ENCODE measurements at places on chromosomes 1 and 21. TPM values are rescaled to one million over a fixed set of nuclear protein-coding genes. Genes with fewer than 3 reads are reported as not detected.

GRCh38 chr1:168408884-168409283 is 128.2 kb downstream of the TBX19 start:
- peak; percentile 25 for DNase-seq

Gene LYPLA2
- 38.5 TPM for total RNA-seq

GRCh38 chr1:31227891-31228568 is 11.7 kb downstream of the NKAIN1 start:
- DNase-seq, result no peak

GRCh38 chr1:37888022-37888700 is 28.8 kb upstream of the MTF1 start:
- no peak for DNase-seq

DNA sequence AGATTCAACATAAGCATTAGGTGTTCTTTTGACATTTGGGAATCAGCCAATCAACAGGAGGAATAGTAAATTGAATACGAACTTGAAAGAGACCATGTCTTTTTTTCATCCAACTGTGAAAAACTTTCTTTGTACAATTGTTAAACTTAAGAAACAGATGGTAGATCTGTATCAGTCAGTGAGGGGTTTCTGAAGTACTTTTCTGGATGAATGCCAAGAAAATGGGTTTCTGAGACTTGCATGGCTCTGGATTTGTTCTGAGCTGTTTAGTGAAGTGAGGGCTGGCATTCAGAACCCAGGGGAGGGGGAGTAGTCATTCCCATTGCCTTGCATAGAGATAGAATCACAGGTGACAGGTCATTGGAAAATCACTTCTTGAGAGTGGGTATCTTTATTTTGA is 37.4 kb downstream of the PTPRC start:
- no peak for DNase-seq

Gene PDC
- not detected for total RNA-seq
